Activated naive CD8-positive, alpha-beta T cell treated with anti-CD3 and anti-CD28 coated beads, Interleukin-2, amount 10 ng/mL, durations not matched to agents 7 days and 5 days (primary cell): ENCODE measurements at places on chromosomes 11 and 22. TPM values are rescaled to one million over a fixed set of nuclear protein-coding genes. Genes with fewer than 3 reads are reported as not detected.

DNA sequence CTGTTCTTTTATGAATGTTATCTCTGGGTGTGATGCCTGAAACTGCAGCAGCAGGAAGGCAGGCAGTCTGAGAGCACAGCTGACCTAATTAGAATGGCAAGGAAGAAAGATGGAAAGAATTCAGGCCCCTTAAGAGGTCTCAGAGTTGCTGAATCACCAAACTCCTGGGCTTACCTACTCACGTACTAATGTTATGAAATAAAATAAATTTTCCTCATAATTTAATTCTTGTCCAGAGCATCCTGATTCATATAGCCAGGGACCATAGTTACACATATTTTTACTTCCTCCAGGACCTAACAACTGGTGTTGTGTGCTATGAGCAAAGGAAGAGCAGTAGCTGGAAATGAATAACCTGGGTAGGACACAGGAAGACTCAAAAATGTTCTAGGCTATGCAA, 41.9 kb downstream of the SNX19 start:
- no peak for DNase-seq

DNA sequence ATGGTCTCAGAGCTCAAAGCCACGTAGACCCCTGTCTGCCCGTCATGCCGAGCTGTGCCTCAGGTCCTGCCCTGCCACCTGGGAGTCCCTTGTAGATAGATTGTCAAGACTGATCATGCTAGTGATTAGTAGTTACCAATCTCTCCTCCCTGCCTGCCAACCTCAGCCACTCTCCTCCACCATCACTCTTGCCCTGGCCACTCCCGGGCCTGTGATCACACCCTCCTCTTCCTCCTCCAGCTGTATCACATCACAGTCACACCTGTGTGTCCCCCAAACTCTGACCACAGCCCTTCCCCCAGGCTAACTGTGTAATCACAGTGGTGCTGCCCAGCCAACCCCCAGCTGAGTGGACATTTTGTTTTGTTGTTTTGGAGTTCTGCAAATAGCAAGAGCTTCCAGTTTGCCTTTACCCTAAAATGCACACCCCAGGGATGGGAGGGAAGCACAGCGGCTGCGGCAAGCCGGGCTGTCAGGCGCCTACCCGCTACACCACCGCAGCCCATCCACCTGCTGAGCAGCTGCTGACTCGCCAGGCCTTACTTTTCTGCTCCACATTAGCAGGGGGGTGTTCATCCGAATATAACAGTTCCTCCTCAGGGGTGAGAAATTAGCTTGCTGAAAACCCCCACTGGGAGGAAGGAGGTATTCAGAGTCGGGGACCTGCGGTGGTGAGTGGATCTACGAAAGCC, 45.8 kb downstream of the LRFN4 start:
- DNase-seq, result no peak

DNA sequence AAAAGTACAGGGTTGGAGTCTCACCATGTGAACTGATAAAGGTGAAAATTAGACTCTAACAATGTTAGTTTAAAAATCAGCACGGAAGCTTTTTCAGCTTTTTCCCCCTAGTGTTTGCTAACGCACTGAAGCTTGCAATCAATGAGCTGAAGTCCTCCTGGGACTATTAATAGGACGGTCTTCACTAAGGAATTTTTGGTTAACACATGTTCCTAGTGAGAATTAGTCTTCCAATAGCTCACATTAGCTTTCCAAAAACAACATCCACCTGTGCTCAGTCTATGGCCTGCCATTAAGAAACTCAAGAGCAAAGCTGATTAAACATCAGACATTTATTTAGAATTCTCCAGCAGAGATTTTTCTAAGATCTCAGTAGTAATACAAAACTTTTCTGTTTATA, 26.7 kb upstream of the DDI1 start:
- no peak for DNase-seq

DNA sequence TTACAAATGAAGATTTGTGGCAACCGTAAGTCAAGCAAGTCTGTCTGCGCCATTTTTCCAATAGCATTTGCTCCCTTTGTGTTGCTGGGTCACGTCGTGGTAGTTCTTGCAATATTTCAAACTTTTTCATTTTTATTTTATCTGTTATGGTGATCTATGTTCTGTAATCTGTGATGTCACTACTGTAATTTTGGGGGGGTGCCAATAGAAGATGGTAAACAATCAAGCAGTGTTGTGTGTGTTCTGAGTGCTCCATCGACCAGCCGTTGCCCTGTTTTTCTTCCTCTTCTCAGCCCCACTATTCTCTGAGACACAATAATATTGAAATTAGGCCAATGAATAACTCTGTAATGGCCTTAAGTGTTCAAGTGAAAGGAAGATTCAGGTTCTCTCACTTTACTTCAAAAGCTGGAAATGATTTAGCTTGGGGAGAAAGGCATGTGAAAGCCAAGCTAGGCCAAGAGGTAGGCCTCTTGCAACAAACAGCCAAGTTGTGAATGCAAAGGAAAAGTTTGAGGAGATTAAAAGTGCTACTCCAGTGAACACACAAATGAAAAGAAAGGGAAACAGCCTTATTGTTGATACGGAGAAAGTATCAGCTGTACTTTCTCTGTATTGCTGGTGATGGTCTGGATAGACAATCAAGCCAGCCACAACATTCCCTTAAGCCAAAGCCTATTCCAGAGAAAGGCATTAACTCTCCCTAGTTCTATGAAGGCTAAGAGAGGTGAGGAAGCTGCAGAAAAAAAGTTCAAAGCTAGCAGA, 7.5 kb downstream of the ZC3H12C start:
- DNase-seq, result no peak

- DNase-seq, result no peak
Observed at GRCh38 chr11:87035976-87036583, 1.7 kb upstream of the TMEM135 start.

- no peak for DNase-seq
Observed at GRCh38 chr11:45906096-45906682, 882 bp downstream of the FREY1 start.

- no peak for DNase-seq
Observed at GRCh38 chr11:66918741-66919140, 39.4 kb downstream of the PC start.

DNA sequence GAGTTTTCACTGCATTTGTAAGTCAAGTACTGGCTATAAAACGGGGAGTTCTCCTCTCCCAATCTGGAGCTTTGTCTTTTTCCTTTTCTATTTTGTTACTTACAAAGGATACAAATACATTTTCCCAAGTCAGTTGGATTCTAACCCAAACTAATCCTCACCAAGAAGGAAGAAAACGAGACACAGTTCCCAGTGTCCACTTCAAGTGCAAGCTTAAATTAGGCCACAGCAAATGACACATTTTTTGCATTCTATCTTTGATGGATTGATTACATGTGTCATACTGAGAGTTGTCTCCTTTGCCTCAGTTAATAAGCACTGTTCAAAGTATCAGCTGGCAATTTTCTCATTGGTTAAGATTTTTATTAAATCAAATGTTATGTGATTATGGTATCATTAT, 296.7 kb upstream of the ANO5 start:
- DNase-seq, result no peak

DNA sequence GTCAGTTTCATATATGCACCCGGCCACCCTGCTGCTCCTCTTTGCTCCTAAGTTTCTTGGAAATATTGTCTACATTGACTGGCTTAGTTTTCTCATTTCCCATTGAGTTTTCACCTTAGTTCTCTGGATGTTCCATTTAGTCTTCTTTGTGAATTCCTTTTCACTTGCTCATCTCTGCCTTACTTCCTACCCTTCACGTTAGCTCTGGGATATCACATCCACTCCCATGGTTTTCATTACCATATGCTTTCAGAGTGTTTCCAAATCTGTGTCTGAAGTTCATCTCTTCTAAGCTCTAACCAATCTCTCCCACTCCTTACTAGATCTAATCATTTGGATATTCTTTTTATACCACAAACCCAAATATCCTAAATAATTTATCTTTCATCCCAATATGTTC, 226.4 kb downstream of the FAM76B start:
- DNase-seq, result no peak

DNA sequence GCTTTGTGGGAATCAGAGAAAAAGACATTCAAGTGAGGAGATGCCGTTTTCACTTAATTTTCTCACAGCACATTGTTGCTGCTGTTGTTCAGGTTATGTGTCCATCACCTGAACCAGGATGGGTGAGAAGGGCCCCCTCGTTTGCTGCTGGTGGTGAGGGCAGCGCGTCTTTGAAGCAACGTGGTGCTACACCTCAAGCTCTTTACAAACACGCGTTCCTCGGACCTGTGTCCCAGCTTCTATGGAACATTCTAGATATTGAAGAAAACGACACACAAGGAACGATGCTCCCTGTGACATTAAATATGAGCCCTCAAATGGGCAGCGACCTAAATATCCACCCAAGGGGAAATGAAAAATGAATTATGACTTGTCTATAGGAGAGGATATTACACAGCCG, 418.6 kb downstream of the MN1 start:
- DNase-seq, result no peak

- DNase-seq, result no peak
Observed at GRCh38 chr11:113398669-113399430, 11.3 kb downstream of the ANKK1 start.

DNA sequence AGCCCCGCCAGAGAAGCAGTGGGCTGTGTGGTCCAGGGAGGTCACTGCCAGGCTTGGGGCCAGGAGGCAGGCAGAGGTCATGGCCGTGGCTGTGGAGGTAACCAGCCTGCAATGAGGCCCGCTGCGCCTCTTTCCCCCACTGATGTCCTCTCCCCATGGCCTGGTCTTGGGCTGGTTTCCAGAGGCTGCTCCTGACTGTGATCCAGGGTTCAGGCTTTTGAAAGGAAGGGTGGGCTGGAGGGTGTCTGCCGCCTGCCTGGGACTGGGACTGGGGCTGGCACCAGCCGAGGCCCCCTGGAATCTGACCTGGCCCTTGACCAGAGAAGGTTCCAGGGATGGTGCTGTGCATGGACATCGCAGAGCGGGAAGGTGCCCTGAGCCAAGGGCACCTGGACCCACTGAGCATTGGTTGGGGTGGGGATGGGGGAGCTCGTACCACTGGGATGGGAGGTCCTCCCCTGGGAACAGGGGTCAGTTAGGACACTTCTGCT, 59.6 kb upstream of the THY1 start:
- no peak for DNase-seq

GRCh38 chr22:48722661-48723060, 1105.0 kb downstream of the BRD1 start:
- DNase-seq, result no peak

GRCh38 chr11:120279502-120279901, 39.6 kb downstream of the POU2F3 start:
- DNase-seq, result no peak

IRAG1 gene
- not detected for total RNA-seq

PATE2 gene
- total RNA-seq, result not detected

CASP4 gene
- 111 TPM for total RNA-seq

TBX10 gene
- total RNA-seq, result not detected
